ENCODE measurements at places on chromosomes 4 and X.

DNA sequence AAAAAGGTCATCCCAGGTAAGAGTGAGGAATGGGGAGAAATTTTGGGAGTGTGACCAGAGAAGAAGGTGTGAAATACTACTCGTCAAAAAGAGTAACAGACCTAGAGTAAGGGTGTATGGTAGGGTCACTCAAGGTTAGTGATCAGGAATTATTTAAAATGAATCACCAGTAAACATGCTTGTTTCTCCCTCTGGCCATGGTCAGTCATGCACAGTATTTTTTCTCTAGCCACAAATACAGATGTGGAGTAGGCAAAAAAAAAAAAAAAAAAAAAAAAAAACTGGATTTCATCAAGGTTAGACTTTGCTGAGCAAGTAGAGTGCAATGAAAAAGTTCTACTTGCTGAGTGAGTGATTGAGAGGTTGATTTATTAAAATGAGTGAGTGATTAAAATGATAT is 34.2 kb upstream of the SLIT2 start:
- DNase-seq, result no peak

- DNase-seq, result peak; percentile 19
Observed at GRCh38 chr4:15396157-15396800, 31.6 kb upstream of the C1QTNF7 start.

DNA sequence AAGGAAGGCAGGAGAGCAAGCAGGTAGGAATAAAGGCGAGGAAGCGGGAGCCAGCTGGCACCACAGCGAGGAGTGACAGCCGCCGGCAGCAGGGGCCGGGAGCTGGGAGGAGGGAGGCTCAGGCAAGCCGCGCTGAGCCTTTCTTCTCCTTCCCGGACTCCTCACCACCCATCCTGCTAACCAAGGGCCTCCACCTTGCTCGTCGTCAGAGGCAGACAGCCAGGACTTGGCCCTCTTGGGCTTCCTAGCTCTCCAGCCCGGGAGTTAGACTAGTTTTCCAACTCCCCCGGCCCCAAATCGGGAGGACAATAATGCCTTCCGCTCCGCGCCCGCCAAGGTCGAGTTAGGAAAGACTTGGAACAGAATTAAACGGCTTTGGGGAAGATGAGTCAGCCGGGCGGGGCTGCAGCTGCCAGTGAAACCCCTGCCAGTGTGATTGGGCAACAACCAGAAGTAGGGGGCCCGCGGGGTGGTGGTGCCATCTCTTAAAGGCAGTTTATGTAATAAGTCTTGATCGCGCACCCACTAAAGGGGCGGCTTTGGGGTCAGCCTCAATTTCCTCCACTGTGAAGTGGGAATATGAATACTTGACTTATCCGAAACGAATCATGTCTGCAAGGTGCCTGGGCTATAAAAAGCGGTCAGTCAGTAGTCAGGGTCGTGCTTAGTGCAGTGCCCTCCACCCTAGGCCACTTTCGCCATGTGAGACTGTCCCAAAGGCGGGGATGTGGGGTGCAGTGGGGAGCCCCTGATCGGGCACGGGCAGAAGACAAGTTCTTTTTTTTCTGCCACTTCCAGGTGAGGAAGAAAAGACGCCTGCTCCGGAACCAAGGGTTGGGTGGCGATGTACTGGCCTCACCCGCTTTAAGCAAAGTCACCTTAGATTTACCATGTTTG is 6.7 kb upstream of the HSD17B10 start:
- peak; percentile 8 for DNase-seq

DNA sequence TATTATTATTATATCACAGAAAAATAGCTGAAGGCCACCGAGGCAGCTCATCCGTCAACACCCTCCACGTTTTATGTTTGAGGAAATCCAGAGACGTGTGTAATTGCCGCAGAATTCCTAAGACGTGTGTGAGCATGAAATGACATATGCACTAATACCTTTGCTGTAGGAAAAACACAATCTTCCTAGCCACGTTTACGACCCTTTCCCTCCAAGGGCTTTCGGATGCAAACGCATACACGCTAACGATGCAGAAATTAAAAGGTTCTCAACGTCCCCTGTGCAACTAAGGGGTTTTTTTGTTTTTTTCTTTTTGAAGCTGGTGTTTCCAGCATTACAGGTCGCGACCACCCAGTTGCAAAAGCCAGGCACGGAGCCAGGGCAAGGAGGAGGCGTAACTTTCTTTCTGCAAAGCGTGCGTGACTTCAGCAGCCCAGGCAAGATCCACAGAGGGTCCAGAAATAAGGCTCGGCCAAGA is 33.8 kb downstream of the CRLF2 start:
- no peak for DNase-seq

GRCh38 chrX:19065535-19065934 is 56.7 kb downstream of the ADGRG2 start:
- DNase-seq, result no peak

- DNase-seq, result no peak
Observed at GRCh38 chrX:18440835-18441234, 15.4 kb downstream of the CDKL5 start.

DNA sequence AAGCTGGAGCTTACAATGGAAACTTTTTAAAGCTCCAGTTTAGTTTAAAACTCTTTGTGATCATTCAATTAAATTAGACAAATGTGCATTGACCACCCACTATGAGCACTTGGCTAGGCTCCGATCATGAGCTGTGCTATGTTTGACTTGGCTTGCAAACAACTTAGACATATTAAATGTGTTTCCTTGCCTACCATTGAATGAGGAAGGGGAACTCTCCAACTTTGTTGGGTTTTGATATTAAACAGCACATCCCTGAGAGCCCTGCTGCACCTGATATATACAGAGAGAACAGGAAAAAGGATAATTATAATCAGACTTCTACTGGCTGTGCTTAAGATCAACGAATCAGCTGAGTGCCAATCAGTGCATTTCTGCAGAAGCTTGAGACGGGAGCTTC is 71.4 kb upstream of the ADGRL3 start:
- DNase-seq, result no peak

DNA sequence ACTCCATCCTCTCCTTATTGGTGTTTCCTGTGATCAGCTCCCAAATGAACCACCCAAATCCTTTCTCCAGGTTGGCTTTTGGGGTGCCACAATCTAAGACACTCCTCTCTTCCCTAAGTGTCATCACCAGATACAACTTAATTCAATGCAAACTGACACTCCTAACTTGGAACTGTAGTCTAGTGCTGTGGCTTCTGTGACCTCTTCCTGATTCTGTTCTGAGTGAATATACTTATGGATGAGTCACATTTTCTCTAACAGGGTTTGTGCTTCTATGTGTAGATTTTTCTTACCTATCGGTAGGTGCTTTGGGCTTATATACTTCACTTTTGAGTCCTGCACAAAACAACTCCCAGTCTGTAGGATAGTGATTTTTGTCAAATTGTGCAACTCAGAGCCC is 141.3 kb upstream of the MAOA start:
- no peak for DNase-seq

- no peak for DNase-seq
Observed at GRCh38 chr4:7933651-7934510, 5.8 kb downstream of the AFAP1 start.

- no peak for DNase-seq
Observed at GRCh38 chrX:130529531-130529930, 127.7 kb downstream of the RBMX2 start.

GRCh38 chr4:40121515-40121914 is 64.9 kb downstream of the N4BP2 start:
- DNase-seq, result no peak

GRCh38 chr4:134126955-134127354 is 74.6 kb downstream of the PABPC4L start:
- DNase-seq, result no peak

GRCh38 chrX:49019599-49020249 is 17.7 kb upstream of the GRIPAP1 start:
- no peak for DNase-seq

DNA sequence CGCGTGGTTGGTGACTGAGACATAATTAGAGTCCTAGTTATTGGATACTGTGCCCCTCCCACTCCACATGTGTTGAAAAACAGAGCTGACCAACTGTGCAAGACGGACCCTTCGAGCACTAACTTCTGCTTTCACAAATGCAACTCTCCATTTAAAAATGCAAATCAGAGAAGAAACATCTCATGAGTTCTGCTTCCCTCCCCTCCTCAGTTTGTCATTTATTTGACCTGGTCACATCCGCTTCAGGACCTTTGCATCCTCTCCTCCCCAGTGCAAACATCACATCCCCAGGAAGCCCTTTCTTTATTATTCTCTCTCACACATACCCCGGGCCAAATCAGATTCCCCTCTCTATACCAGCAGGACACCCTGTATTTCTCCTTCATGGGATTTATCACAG is 38.1 kb upstream of the NOCT start:
- no peak for DNase-seq

DNA sequence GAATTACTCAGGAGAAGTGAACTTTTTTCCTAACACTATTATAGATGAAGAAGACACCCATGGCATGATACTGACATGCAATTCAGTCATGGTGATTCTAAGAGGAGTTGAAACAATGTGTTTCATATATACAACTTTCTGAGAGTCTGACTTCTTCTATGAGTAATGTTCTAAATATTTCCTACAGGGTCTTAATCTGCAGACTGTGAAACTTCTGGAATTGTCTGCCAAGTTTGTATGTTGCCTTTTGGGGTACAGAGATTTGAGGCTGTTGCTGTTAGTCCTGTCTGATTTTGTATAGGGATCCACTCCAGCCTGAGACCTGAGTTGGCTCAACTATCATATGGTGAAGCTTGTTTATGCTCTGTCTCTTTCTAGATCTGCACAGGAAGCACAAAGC is 160.6 kb upstream of the GATB start:
- DNase-seq, result no peak

GRCh38 chrX:1946974-1947373 is 332.1 kb downstream of the ASMT start:
- DNase-seq, result no peak

DNA sequence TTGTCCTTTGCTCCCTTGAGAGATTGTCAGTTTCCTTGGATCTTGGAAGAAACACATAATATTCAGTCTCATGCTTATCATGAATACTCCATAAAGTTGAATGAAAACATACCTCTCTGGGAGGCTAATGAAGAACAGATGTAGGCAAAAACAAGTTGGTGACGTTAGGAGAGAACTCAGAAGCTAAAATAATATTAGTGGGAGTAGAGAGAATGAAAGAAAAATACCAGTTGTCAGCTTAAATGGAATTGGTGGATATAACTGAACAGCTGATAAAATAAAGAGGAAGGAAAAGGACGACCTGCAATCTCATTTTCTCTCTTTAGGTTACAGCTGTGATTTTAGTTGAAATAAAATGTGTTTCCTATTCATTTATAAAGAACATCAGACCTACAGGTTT is 124.8 kb downstream of the SNCA start:
- no peak for DNase-seq

- DNase-seq, result no peak
Observed at GRCh38 chrX:64792598-64793337, 183.5 kb downstream of the ZC4H2 start.

DNA sequence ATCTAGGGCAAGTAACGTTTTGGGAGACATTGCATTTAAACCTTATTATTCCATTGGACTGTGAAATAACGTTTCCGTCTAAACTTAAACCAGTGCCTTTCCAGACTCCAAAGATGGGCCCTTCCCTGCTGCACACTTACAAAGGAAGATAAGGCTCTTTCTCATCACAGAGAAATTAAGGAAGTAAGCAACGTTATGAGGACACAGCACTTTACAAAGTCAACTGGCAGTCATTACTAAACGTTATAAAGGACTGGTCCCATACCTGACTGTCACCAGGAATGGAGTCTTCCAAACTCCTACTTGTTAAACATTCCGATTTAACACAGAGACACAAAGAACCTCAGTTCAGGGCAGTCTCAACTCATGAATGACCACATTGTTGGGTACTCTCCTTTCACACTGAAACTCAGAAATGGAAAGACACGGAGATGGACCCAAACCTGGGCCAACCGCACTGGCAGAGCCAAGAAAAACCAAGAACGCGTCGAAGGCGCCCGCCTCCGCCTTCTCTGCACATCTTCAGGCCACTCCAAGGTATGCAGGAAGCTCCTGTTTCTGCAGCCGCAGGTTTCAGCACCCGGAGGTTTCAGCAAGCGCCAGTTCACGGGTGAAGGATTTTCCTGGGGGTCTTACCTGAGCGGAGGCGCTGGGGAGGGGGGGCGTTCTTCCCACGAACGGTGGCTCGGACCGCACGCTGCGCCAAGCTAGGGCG is 670 bp downstream of the PAPSS1 start:
- peak; percentile 3 for DNase-seq

GRCh38 chr4:145663194-145663593 is 16.8 kb upstream of the C4orf51 start:
- no peak for DNase-seq

GRCh38 chrX:2627272-2627867 is 63.7 kb upstream of the CD99 start:
- no peak for DNase-seq

- no peak for DNase-seq
Observed at GRCh38 chr4:23504083-23504482, 385.8 kb downstream of the PPARGC1A start.

- no peak for DNase-seq
Observed at GRCh38 chr4:114226179-114226578, 246.7 kb upstream of the ARSJ start.

DNA sequence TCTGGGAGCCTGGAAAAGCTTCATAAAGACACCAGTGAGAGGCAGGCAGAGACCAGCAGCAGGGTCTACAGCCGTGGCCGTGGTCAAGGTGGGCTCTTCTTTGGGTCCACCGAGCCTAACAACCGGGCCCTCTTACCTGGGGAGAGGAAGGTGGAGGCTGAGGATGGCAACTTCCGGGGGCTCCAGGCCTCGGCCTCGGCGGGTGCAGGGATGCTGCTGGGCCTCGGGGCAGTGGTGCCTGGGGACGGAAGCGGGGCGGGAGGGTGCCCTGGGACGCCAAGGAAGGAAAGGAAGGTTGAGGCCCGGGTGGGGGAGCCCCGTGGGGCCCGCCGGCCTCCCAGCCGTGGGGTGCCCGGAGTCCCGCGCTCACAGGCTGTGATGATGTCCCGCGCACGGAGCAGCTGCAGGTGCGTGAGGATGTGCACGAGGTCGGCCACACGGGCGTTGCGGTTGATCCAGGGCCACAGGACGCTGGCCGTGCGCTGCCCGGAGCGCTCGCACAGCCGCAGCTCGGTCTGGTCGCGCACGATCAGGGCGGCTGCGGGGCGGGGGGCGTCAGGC is 561 bp downstream of the IRAK1 start:
- DNase-seq, result no peak

GRCh38 chr4:38560768-38561558 is 103.0 kb upstream of the KLF3 start:
- no peak for DNase-seq

DNA sequence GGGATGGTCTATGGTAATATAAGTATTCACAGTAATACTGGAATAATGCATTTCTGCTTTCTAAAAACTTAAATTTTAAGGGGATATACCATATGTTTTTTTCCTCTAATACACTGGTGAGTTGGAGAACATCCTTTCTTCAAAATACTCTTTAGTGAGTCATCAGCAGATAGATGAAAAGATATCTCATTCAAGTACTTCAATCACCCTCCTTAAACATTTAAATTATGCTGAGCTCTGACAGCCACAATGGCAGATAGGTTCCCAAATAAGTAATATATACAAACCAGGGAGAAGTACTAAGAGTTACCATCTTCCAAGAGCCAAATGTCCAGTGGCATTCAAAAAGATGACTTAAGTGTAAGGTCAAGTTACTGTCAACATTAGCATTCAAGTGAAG is 52.2 kb downstream of the AMMECR1 start:
- no peak for DNase-seq

Data from activated CD8-positive, alpha-beta memory T cell treated with anti-CD3 and anti-CD28 coated beads for 1 hour (primary cell).